NCI-H524 (cell line): ENCODE measurements at places on chromosomes 7 and 10.

DNA sequence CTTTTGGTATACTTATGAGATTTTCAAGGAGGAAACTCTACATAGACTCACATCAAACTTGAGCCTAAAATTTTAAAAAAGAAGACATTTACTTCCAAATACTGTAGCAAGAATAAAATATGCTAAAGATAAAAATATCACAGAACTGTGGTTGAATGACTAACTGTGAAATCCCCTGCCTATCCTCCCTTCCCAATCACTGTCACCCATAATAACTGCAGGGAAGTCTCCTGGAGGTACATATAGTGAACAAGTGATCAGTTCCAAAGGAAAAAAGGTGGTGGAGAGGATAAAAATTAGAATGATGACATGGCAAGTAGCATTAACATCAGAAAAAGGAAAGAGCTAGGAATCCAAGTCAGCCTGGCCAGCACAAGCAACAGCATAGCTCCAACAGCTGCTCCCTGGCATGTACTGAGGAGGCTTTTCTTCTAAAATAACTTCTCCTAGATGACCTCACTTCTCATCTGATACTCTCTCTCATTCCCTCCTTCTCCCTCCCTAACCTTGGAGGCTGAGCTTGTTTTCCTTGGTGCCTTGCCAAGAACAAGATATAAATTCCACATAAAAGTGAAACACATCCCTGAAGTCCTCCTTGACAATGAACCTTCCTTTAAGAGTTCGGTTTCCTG is 124.0 kb downstream of the IQUB start:
- DNase-seq = no peak

DNA sequence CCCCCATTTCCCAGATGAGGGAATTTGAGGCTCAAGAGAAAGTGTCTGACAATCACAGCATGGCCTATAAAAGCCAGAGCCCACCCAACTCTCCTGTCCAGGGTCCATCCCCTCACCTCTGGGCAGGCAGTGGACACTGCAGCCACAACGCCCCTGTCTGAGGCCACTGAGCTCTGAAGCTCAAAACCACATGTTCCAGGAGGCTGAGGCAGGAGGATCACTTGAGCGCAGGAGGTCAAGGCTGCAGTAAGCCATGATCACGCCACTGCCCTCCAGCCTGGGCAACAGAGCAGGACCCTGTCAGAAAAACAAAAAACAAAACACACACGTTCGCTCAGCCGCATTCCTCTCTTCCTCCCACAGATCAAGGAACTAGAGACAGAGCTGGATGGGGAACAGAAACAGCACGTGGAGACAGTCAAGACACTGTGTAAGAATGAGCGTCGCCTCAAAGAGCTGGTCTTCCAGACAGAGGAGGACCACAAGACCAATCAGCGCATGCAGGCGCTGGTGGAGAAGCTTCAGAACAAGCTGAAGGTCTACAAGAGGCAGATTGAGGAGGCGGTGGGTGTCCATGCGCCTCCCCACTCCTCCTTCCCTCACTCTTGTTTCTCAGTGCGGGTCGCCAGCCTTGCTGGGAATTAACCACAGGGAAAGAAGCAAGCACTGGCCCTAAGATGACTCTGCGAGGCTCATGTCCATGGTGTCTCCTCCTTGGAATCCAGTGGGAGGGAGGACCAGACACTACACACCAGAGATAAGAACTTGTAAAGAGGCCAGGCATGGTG is 20.0 kb upstream of the ARPC1A start:
- DNase-seq = no peak

- DNase-seq = no peak
These were observed 229.9 kb upstream of the PRSS1 start for GRCh38 chr7:142519079-142520078.

- DNase-seq = no peak
These were observed 32.1 kb upstream of the GNA12 start for GRCh38 chr7:2876031-2876731.

DNA sequence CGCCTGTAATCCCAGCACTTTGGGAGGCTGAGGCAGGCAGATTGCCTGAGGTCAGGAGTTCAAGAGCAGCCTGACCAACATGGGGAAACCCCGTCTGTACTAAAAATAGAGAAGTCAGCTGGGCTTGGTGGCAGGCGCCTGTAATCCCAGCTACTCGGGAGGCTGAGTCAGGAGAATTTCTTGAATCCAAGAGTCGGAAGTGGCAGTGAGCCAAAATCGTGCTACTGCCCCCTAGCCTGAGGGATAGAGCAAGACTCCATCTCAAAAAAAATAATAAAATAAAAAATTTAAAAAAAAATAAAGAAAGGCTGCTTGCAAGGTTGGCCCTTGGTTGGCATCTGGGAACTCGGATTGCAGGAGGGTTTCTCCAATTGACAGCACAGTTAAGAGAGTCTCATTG is 221.6 kb downstream of the DGKI start:
- no peak for DNase-seq

GRCh38 chr7:52962402-52963076 is 72.9 kb upstream of the POM121L12 start:
- no peak for DNase-seq

DNA sequence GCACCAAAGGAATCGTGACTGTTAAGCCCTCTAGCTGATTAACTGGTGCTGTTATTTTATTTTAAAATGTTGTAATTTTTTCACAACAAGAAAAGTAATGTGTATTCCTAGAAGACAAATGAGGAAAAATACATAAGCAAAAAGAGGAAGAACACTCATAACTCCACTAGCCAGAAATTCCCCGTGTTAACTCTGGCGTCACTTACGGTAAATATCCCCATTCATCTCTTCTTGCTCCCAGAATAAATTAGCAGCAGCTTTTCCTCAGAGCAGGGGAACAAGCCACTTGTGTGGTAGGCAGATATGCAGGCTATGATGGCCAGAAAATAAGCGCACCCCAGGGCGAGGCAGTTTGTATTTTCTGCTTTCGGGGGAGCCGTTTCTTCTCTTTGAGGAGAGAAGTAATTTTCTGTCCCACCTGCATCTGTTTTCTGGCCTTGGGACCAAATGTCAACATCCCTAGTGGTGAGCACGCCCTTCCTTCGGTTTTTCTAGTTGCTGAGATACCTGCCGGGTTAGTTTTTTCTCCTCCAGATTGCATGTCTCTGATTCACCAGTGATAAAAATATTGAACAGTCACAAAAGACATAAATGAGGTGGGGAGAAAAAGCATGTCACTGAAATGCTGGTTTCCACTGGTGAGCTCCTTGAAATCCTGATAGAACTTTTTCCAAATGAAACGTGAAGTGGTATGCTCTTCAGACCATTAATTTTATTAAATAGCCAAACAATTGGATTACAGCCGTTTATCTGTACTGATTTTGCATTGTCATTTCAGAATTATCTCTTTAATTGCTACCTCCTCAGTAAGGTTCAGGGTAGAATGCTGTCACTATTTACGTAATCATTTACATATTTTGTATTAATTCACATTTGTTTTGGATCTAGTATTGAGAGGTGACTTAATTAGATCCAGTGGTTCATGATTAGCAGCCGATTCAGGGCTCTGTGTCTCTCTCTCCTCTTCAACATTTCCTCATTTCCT is 268.1 kb downstream of the CAMK1D start:
- DNase-seq = no peak

DNA sequence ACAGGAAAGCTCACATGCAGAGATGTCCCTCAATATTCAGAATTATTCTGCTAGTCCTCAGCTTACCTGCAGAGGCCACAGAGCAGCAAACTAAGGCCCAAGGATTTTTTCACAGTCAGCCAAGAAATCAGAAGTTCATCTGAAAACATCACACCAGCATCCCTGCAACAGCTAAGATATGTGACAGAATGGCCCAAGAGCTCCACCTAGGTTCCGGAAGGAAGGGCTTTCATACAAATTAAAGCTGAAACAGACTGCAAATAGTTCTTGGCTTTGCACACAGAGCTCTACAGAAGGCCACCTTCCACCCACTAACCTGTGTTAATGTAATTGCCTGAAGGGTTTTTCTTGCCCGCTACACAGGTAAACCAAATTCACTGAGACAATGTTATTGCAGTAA is 438.8 kb upstream of the C7orf33 start:
- peak; percentile 20 for DNase-seq

DNA sequence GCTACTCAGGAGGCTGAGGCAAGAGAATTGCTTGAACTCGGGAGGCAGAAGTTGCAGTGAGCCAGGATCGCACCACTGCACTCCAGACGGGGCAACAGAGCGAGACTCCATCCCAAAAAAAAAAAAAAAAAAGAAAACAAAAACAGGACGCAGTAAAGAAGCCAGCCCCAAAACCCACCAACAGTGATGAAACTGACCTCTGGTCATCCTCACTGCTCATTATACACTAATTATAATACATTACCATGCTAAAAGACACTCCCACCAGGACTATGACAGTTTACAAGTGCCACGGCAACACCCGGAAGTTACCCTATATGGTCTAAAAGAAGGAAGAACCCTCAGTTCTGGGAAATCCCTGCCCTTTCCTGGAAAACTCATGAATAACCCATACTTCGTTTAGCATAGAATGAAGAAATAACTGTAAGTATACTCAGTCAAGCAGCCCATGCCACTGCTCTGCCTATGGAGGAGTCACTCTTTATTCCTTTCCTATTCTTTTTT is 40.0 kb upstream of the EIF4H start:
- DNase-seq = no peak
